ENCODE measurements at places on chromosomes 5 and 9.

- peak; percentile 32 for DNase-seq
Observed at GRCh38 chr5:134275822-134276221, 49.9 kb upstream of the PPP2CA start.

DNA sequence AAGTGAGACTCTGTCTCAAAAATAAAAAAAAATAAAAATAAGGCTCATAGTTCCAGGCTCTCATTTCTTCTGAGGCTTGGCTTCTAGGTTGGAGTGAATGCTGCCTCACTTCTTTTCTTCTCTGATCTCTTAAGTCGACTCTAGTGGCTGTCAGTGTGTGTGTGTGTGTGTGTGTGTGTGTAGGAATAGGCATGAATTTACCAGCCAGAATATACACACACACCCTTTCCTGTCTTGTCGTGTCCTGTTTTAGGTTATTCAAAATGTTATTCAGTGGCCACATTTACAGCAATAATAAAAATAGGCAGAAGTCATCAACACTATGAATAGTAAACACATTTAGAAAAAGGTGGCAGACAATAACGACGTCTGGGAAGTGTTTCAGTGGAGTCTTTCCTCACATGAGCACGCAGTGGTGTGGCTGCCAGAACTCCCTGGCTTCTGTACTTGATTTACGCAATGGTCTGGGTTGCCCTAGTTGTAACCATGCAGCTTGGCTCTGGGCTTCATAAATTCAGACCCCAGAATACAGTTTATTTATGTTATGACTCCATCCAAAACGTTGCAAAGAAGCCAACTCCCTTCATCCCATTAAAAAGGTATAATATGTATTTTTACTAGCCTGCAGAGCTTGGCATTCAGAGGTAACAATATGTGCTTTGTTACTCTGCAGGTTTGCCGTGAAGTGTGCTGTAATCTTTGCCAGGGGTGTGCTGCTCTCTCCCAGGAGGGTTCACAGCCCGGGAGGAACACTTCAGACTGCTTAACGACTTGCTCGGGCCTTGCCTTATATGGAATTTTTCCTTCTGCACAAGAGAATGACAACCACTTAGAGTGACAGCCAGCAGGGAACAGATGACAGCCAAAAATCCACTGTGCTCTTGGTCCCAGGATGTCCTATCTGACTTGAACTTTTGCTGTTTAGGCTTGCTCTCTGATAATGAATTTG is 34.4 kb upstream of the PALM2AKAP2 start:
- DNase-seq, result peak; percentile 23

- no peak for DNase-seq
Observed at GRCh38 chr5:103232393-103232999, 26.1 kb upstream of the MACIR start.

DNA sequence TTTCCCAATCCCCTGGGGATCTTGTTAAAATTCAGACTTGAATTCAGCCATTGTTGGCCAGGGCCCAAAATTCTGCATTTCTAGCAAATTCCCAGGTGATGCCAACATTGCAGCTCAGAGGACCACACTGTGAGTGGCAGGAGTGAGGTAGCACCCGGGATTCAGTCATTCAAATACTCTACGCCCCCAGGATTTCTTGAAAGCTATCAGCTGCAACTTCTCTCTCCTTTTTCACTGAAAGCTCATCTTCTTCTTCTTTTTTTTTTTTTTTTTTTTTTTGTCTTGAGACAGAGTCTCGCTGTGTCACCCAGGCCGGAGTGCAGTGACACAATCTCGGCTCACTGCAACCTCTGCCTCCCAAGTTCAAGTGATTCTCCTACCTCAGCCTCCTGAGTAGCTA is 19.3 kb upstream of the ANKH start:
- no peak for DNase-seq
